ENCODE measurements at places on chromosomes 6 and 20.

DNA sequence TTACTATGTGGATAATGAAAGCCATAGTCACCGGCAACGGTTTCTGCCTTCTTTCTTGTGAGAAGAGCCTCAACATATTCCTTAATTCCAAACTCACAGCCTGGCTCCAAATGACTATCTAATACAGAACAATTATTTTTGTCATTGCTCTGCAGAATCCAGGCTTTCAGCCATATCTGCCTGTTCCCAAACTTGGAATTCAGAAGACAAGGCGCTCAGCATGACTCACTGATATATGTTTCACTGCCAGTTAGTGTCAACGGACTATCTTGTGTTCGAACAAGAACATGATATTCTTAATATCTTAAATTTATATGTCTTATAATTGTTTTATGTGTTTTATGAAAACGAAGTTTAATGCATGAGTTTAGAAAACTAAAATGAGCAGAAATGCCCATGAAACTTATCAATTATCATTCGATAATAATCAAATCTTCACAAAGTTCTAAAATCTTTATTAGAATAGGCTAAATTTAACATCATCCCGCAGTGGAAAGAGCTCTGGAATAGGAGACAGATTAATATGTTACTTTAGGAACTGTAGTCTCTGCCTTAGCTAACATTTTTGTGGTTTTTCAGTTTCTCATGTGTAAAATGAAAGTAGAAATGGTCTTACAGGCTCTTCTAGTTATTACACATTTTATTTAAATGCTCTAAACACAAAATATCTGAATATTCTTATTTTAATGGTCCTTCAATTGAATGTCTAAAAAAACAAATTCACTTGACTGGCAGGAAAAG is 669.3 kb upstream of the GJE1 start:
- DNase-seq: no peak

DNA sequence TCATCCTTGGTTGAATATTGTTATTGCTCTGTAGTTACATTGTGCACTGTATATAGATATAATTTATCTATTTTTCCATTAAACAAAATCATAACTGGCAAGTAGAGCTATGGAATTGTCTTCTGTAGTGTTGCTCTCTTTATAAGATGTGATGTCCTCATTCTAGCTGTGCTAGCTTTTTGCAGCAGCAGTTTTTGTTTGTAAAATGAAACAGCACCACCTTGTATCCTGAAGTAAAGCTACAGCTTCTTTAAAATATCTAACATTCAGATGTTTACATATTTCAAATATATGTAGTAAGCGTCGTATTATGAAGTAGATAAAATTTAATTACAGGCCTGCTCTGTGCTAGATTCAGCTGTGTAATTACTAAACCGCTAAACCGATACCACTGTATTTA is 328.8 kb upstream of the MANEA start:
- DNase-seq: no peak

GRCh38 chr6:105728995-105729394 is 326.1 kb upstream of the PREP start:
- no peak for DNase-seq

GRCh38 chr20:63682384-63683139 is 13.9 kb upstream of the TNFRSF6B start:
- DNase-seq: peak; percentile 98

GRCh38 chr6:16252686-16253299 is 14.4 kb downstream of the GMPR start:
- DNase-seq: no peak

GRCh38 chr6:63245420-63245819 is 34.2 kb downstream of the FKBP1C start:
- DNase-seq: no peak

DNA sequence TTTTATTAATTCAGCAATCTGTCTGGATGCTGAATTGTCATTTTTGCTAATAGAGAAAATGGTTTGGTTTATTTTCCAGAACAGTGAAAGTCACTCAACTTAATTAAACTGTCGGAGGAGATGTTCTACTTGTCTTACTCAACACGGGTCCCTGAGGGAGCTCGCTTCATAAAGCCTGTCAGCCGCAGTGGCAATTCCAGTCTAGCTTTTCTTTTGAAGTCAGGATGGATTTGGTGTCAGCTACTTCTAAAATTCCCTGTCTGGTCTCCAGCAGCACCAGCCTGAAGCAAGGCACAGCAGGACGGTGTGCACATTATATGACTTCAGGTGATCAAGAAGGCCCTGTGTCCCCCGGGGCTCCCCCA is 261.5 kb downstream of the SLC24A3 start:
- DNase-seq: no peak

DNA sequence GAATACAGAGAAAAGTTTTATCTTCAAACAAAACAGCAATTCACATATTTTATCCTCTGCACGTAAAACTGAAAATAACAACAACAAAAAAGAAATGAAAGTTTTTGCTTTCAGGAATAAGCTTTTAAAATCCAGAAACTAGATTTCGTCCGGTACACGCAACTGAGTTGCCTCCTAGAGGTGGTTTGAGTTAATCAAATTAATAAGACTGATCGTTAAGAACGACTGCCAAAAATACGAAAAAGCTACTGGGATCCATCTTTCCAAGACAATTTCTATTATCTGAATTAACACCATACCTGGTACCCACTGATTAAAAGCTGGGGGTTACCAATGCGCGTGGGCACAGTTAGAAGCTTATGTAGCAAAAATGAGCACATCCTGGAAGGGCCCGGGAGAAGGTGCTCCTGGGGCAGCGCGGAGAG is 669 bp downstream of the PDCD2 start:
- DNase-seq: no peak

- DNase-seq: no peak
These were observed 594 bp upstream of the CDKN1A start for GRCh38 chr6:36677753-36678487.

- DNase-seq: no peak
These were observed 150.1 kb downstream of the GMPR start for GRCh38 chr6:16388488-16388887.

DNA sequence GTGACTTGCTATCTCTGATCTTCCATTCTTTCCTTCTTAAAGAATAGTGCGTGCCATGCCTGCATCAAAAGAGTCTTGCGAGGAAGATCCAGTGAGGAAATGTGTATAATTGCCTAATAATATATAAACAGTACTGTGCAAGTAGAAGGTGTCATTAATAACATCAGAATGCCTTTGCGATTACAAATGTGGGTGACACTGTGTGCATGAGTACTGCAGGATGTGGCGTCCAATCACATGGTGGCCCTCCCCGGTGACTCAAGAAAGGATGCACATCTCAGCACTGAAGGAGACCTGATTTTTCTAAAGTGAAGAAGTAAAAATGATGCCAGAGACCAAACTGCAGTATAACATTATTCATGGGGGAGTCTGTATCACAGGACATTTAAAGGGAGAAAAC is 107.5 kb upstream of the EDN1 start:
- no peak for DNase-seq

DNA sequence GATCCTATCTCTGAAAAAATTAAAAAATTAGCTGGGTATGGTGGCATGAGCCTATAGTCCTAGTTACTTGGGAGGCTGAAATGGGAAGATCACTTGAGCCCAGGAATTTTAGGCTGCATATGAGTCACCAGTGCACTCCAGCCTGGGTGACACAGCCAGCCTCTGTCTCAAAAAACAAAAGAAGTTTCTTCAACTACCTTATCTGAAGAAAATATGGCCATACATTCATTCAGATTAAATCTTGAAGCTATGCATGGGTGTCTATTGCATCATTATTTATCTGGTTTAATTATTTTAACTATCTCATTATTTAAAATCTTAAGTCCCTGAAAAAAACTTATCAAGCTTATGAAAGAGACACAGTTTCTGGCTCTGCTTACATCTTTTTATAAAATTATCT is 204.1 kb downstream of the SIM1 start:
- DNase-seq: no peak

DNA sequence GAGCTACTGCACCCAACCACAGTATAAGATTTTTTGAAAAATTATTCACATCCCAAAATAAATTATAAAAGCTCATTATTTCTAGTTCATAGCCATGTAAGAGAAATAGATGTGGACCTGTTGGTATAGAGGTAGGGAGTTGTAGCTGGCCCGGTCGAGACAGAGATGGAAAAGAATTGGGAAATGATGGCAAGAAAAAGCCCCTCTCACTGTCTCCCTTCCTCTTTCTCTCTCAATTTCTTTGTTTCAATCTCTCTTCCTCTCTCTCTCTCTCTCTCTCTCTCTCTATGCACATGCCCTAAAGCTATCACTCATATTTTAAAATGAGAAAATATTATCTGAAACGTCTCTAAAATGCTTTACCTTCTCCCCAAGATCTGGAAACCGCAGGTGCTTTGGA is 80.7 kb upstream of the CD83 start:
- no peak for DNase-seq

DNA sequence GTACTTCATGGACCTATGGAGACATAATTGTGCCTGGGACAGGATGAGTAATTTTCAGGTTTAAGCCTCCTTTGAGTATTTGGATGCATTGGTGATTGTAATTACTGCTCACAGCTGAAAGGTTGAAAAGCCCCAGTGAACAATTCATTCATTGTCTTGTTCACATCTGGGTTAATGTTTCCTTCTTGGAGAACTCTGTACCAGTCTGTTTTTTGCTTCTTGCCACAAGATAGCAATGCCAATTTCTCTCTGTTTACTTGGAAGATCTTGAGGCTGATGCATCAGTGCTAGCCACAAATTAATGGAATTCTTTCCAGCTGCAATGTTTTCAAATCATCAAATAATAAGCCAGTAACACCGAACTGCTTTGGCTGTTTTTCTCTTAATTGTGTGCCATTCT is 207.8 kb downstream of the BMP2 start:
- no peak for DNase-seq

DNA sequence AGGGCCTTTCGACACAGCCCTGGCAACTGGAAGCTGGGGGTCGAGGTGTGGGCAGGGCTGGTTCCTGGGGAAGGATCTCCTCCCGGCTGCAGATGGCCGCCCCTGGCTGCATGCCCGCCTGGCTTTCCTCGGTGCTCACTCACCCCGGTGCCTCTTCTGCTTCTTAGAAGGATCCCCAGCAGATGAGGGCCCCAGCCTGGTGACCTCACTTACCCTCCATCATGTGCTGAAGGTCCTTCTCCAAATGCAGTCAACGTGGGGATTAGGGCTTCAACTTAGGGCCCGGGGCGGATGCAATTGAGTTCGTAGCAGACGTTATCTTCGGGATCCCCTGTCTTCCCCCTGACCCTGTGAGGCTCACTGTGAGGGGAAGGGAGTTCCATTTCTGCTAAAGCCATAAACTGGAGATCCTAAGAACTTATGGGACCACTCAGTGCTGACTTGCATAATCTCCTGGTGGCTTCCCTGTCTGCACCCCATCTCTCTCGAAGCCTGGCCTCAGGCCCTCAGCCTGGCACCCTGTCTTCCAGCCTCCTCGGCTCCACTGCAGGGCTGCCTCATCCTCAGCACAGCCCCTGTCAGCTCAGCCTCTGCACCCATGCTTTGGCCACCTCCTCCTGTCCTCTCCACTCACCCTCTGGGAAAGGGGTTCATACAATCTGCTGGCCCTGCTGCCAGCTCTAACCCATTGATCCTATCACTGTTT is 92.6 kb downstream of the THBS2 start:
- no peak for DNase-seq

DNA sequence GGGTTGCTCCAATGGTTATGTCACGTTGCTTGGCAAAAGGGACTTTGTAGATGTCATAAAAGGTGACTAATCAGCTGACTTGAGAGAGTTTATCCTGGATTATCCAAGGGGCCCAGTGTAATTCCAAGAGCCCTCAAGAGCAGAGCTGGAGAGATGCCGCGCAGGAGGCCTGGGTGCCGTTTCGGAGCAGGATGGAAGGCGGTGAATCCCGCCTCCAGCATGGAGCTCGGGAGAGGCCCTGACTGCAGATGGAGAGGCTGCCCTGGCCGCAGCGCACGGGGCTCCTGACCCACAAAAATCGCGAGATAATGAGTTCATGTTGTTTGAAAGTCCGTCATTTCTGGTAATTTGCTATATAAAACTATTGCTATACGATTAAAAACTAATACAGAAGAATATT is 219.8 kb downstream of the ZDHHC14 start:
- DNase-seq: no peak

GRCh38 chr6:154931711-154932424 is 63.2 kb upstream of the TIAM2 start:
- no peak for DNase-seq

Data from foreskin keratinocyte (primary cell).